ENCODE measurements at places on chromosomes 3 and 15. TPM values are rescaled to one million over a fixed set of nuclear protein-coding genes. Genes with fewer than 3 reads are reported as not detected.

The MAPK6 gene
- 38.2 TPM for polyA plus RNA-seq

DNA sequence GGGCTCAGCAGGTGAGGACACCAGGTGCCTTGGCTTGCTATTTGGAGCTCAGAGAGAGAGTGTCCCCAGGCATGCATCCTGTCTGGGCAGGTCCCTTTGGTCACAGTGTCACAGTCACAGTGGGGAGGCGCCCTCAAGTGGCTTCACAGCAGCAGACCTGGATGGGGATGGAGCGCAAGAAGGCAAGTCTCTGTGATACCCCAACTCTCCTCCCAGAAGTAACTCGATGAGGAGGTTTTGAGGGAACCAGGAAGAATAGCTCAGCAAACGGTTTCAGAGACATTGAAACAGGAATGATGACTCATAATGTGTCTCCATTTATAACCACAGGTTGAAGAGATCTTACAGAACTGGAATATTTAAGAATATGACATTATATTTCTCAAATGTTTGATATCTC, 66.5 kb upstream of the SH3GL3 start:
- no peak for DNase-seq

The OCA2 gene
- polyA plus RNA-seq = 8.2 TPM

GRCh38 chr3:775178-775880, 317.5 kb upstream of the CNTN6 start:
- DNase-seq = no peak

GRCh38 chr3:180548050-180548449, 53.9 kb upstream of the TTC14 start:
- no peak for DNase-seq

DNA sequence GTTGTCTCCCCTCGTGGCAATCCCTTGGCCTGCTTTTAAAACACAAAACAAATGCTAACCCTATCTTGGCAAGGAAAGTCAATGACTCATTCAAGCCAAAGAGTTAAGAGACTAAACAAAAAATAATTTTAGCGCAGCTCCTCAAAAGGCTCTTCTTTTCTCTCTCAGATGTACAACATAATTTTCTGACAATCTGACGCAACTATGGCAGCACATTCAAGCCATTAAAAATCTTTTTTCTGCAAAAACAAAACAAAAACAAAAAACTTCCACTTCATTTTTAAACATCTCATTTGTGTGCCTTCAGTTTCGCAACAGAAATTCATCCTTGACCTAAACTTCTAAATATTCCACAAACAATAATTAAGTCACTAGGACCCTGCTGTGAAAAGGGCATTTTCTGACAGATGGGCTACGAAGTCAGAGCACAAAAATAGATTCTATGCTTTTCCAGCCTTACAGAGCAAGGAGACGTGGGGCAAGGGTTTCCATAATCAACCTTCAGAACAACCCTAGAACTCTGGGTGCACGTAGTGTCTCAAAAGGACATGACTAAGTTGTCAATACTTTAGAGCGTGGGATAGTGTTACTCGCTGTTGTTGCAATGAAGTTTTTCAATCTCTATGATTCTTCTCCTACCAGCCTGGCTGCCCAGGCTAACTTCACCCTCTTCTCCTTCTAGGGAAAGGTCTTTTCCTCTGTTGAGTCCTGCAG, 84.3 kb downstream of the MB21D2 start:
- no peak for DNase-seq

DNA sequence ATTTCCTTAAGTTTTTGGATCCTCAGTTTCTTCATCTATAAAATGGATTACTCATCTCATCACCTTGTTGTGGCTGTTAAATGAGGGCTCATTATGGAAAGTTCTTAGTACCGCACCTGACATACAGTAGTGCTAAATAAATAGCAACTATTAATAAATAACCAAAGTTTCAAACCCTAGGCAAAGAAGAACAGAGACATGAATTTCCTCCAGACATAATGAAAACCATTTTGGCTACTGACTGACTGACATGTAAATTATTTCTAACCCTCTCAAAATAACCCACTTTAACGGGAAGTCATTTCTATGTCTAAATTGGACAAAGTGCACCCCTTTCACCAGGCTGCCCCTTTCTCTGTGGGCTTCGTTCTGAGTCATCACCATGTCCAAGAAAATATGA, 17.4 kb upstream of the KLHL6 start:
- DNase-seq = no peak

The TMCC1 gene
- polyA plus RNA-seq = 22.0 TPM

- no peak for DNase-seq
Observed at GRCh38 chr15:50890751-50891150, 17.7 kb upstream of the AP4E1 start.

The NUP210 gene
- 24.8 TPM for polyA plus RNA-seq

DNA sequence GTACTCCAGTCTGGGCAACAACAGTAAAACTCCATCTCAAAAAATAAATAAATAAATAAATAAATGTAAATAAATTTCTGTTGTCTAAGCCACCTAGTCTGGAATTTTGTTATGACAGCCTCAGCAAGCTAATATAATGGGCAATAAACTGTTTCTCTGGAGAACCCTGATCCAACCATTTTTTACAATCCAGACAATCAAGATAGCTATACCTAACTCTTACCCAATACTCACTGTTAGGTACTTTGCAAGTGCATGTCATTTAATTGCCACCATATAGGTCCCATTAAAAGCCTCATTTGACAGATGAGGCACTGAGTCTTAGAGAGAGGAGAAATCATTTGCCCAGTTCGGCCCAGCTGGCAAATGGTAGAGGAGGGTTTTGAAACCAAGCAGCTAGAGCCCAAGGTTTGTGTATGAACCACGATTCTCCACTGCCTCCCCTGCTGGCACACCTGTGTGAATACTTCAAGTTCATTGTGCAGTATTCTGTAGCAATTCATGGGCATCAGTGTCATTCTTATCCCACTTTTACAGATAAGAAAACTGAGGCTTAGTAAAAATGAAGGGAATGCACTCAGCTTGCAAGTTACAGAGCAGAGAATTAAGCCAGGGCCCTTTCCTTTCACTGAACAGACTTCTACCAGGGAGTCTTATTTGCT, 107.0 kb upstream of the UBE2E1 start:
- no peak for DNase-seq

GRCh38 chr3:31253782-31254181, 278.9 kb upstream of the STT3B start:
- no peak for DNase-seq

DNA sequence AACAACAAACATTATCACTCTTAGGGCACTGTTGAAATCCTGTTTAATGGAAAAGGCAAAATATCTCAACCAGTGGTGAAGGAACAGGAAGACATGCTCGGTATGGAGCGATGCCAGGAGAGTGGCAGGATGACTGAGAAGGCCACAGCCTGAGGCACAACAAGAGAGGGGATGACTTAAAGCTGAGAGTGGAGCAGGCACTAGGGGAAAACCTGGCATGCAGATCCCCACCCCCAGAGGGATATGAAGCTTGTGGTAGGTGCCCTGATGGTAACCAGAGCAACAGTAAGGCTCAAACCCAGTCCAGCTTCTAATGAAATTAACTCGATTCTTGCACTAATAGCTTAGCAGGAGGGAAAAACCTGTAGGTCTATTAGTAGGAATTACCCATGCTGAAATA, 40.4 kb downstream of the LYSMD4 start:
- DNase-seq = no peak

The CPLX3 gene
- polyA plus RNA-seq = not detected

All from renal cortex interstitium (tissue), 15 donors.